ENCODE measurements at places on chromosomes 2 and 18. TPM values are rescaled to one million over a fixed set of nuclear protein-coding genes. Genes with fewer than 3 reads are reported as not detected.
A peak's percentile ranks its signal among the peaks of the same experiment; 100 is the strongest.

CRYGC gene
- total RNA-seq = not detected

GRCh38 chr18:10374636-10375293 lies 79.7 kb upstream of the APCDD1 start:
- no peak for DNase-seq

GRCh38 chr18:70700496-70700895 lies 411.7 kb downstream of the SOCS6 start:
- DNase-seq = no peak

DNA sequence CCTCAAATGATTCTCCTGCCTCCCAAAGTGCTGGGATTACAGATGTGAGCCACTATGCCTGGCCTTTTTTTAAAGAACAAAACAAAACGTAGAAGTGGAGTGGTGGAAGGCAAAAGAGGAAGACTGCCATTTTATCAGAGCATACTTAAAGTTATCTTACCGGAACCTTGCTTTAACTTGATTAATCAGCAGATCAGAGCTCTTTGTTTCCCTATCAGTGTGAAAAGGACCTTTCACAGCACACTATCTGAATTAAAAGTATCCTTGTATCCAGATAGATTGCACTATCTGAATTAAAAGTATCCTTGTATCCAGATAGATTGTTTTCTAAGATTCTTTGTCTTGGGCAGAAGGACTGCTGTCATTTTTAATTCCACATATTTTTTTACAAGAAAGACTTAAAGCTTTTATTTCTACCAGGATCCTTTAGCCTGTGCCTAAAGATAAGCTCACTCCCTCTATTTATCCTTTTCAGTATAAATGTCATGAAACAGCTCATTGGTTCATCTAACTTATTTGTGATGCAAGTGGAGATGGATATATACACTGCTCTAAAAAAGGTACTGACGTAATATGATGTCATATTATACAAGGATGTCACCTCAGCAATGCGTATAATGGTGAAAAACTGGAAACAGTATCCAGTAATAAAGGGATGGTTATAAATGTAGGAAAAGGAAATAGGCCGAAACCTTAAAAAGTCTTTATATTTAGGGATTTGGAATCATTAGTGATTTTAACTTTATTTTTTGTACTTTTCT lies 17.8 kb downstream of the GMCL1 start:
- no peak for DNase-seq

LCT gene
- total RNA-seq = 0.27 TPM

GRCh38 chr2:203340791-203341487 lies 12.7 kb downstream of the ABI2 start:
- no peak for DNase-seq

GRCh38 chr18:23462876-23463275 lies 9.8 kb downstream of the RIOK3 start:
- DNase-seq = no peak

DNA sequence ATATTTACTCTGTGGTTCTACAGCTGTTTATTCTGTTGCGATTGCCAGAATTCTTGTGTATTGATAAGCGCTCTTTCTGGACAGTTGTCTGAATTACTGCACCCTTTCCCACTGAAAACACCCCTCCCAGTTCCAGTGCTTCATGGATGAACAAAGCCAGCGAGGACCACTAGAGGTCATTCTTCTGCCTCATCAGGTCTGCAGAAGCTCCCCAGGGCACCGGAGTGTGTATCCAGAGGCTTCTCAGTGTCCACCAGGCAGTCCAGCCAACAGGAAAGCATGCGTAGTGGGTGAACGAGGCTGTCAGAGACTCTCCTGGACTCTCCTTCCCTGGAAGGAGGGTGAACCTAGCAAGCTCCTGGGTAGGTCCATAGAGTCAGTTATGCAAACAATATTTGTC lies 40.6 kb upstream of the INHBB start:
- DNase-seq = peak; percentile 35

EFHD1 gene
- 0.29 TPM for total RNA-seq

- DNase-seq = no peak
Measured at GRCh38 chr18:75824661-75825060, 397.2 kb upstream of the SMIM21 start.

SLC38A11 gene
- total RNA-seq = not detected

PROM2 gene
- total RNA-seq = 0.86 TPM

DNA sequence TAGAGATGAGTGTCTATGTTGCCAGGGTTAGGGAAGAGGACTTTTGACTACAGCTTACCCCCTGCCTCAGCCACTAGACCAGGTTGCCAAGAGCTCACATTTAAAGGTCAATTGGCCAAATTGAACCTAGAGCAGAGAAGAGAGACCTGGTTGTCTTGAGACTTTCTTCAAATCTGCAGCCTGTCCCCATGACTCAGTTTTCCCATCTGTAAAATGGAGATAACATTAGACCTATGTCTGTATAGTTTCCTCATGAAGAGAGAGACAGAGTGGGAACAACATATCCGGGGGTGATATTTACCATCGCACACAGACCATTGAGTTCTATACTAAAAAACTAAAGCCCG lies 1.6 kb upstream of the LIPG start:
- no peak for DNase-seq

DNA sequence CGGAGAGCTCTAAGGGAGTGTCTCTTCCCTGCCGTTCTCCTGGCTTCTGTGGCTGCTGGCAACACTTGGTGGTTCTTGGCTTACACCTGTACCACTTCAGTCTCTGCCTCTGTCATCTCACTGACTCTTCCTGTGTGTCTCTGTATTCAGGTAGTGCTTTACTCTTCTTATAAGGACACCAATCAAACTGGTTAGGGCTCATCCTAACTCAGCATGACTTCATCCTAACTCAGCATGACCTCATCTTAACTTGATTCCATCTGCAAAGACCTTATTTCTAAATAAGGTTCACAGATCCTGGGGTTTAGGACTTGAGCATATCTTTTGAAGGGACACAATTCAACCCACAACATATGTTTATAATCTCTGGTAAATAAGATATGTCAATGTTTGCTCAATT lies 51.6 kb upstream of the DSEL start:
- no peak for DNase-seq

DNA sequence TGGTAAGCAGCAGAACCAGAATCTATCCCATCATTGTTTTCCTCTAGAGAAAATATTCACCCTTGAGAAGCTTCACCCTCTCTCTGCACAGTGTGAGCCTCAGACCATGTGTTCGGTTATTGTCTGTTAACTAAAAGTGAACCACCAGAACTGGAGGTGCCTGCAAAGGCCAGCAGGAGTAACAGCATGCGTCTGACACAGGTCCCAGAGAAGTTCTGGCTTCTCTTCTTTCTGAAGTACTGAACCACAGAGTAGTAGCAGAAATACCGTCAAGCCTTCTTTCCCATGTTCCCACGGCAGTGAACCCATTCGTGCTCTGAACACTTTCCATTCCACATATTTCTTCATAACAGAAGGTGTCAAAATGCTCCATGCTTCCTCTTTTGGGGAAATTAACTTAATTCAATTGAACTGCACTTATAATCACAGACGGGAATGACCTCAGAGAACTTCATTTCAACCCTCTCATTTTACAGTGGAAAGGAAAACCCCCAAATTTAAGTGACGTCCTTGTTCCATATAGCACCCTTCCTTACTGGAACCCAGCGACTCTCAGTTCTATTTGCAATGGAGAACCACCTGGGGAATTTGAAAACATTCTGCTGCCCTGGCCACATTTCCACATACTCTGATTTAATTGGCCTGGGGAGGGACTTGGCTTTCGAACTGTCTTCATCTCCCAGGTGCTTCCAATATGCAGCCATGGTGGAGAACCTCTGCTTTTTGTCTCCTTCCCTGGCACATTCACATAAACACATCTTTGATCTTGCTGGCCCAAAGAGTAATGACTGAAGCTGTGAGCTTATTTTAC lies 519.1 kb downstream of the RNF144A start:
- no peak for DNase-seq

GRCh38 chr18:79914614-79915160 lies 36.8 kb downstream of the SLC66A2 start:
- DNase-seq = no peak

ANKRD30BL gene
- not detected for total RNA-seq

GRCh38 chr2:239820836-239821693 lies 204.1 kb downstream of the NDUFA10 start:
- no peak for DNase-seq

VWA3B gene
- total RNA-seq = not detected

- DNase-seq = no peak
Measured at GRCh38 chr18:62209046-62209445, 22.0 kb downstream of the RELCH start.

AGBL5 gene
- total RNA-seq = 21.6 TPM

M1AP gene
- total RNA-seq = not detected

FSHR gene
- total RNA-seq = not detected

GRCh38 chr18:55485666-55486065 lies 102.3 kb downstream of the TCF4 start:
- DNase-seq = no peak

- no peak for DNase-seq
Measured at GRCh38 chr2:37390777-37391176, 46.3 kb downstream of the QPCT start.
